NCI-H187 treated with DMSO at 0.1 percent for 48 hours (cell line): ENCODE measurements at places on chromosomes 6 and 20.

DNA sequence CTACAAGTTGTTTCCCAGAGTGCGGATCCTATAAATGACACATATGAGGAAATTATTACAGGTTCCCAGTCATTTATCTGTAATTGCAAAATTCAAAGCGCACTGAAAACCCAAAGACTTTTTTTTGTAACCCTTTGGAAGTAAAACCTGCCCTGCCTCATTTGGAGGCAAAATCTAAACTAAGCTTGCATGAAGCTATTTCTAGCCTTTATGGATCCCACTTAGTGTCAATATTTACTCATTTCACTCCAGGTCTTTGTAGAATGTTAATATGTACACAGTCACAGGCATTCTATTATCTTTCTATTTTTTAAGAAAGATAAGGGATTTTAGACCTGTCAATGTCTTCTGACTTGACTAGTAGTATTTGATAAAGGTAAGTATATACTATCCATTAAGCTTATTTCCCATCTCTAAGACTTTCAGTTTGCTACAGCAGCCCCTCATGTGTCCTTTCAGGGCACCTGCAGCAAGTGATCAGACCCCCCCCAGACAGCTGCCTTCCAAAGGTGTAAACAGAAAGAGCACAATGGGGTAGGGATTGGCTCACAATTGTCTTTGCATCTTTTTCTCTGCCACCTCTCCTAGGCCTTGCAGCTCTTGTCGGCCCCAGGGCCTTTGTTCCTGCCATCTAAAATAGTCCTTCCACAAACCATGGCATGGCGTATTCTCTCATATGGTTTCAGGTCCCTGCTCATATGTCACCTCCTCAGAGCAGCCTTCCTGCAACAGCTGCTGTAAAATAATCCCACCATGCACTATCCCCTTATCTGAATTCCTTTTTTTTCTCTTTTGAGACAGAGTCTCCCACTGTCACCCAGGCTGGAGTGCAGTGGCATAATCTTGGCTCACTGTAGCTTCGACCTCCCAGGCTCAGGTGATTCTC is 1.3 kb upstream of the REPS1 start:
- no peak for DNase-seq

DNA sequence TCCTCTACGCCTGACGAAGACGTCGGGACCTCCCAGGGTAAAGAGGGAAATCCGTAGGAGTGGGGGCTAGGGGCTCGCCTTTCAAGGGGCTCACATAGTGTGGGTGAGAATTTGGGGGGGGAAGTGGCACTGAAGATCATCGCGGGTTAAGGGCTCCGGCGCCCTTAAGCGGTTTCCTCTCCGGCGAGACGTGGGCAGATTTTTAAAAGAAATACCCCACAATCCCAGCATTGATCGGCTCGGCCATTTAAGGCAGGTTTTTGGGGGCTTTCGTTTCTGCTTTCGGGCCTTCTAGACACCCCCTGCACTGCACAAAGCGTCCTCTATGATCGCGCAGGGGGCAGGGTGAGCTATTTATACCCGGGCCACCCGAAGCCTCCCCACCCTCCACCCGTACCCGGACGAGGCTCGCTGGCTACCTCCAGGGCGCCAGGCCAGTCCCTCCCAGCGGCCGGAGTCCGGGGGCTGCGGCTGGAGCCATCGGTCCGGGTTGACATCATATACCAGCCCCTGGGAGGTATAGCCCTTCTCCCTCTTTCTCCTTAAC is 1.2 kb downstream of the NKX2-2 start:
- no peak for DNase-seq

GRCh38 chr6:64034291-64034690 is 398.7 kb downstream of the PHF3 start:
- no peak for DNase-seq

GRCh38 chr20:56348746-56349145 is 10.0 kb upstream of the FAM210B start:
- DNase-seq = no peak

DNA sequence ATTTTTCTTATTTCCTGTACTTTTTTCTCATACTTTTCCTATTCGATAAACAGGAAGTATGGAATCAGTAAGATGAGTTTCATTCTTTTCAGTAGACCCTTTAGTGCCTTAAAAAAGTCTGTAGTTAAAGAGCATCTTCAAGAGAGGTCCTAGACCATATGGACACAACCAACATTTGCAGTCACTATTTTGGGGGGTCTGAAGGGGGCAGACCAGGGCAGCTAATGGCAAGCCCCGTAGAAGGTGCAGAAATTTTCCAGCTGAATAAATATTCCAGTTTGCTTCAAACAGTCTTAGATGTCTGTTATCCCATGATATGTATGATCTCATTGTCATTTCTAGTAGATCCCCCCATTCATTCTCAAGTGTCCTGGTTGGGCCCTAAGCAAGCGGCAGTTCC is 52.8 kb downstream of the MAP3K5 start:
- DNase-seq = no peak

DNA sequence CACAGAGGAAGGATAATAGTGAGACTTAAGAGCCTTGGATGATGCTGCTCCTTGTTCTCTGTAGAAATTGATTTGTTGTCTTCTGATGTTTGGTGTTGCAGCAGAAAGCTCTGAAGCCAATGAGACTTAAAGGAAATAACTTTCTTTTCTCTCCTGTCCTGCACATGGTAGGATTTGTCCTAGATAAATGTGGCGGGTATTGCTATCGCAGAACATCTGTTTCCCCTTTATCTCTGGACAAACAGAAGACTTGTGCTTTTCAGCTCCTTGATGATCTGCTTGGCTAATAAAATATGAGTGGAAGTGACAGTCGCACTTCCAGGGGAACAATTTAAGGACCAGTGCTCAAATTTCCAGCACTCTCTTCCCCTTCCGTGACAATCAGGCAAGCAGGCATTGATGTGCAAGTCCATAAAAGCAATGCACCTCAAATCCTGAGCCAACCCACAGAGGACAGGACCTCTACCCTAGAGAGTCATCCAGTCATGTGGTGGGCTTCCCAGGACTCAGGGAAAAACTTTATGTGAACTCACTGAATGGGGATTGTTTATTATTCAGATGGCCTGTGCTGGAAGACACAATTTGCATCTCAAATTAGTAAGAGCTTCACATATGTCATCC is 9.9 kb upstream of the NCR2 start:
- no peak for DNase-seq

DNA sequence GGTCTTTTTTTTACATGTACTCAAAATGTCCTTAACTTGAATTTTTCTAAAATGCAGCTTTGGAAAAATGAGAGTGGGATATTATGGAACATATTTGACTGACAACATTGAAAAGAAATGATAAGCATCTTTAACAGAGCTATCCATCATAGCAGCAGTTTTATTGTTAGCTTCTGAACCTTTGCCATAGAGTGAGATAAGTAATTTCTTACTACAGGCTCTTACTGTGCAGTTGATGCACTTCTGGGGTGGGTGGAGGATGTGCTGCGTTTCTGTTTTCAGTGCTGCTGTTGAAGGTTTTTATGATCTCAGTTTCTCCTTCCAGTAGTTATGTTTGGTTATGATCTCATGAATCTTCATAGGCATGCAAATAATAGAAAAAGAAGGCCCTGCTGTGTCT is 267.0 kb downstream of the TMEM242 start:
- no peak for DNase-seq
